Nasal cavity respiratory epithelium epithelial cell of viscerocranial mucosa (primary cell): ENCODE measurements at places on chromosomes 12 and 14. TPM values are rescaled to one million over a fixed set of nuclear protein-coding genes. Genes with fewer than 3 reads are reported as not detected.

SLC41A2 gene
- total RNA-seq: 2.1 and 4.5 TPM in 2 replicates

HOXC12 gene
- total RNA-seq: not detected in 2 replicates

SIX6 gene
- not detected in 2 replicates for total RNA-seq

MTRFR gene
- total RNA-seq: 14.4 and 19.1 TPM in 2 replicates

GPR132 gene
- total RNA-seq: under 0.01 and 0.21 TPM in 2 replicates

IL23A gene
- 0.21 and 0.34 TPM in 2 replicates for total RNA-seq

MYH7 gene
- not detected in 2 replicates for total RNA-seq
